SHP77 (cell line): ENCODE measurements at places on chromosomes 12 and 14.
A peak's percentile ranks its signal among the peaks of the same experiment; 100 is the strongest.

GRCh38 chr12:51028813-51029150 lies 2.6 kb upstream of the SLC11A2 start:
- DNase-seq = no peak

DNA sequence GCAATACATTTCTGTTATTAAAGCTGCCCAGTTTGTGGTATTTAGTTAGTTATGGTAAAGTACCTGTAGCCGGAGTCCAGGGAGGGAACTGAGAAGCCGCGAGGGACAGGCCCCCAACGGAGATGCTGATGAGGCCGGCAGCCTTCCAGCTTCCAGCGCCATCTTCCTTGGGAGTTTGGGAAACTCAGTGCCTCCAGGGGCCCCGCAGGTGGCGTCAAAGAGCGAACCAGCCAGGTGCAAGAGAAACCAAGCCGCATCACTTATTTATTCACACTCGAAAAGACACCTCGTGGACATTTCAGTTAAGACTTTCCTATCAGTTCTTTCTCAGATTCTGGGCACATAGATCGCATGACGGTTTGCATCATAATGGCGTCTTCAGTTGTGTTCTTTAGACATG lies 216.6 kb downstream of the GLT1D1 start:
- DNase-seq = no peak

DNA sequence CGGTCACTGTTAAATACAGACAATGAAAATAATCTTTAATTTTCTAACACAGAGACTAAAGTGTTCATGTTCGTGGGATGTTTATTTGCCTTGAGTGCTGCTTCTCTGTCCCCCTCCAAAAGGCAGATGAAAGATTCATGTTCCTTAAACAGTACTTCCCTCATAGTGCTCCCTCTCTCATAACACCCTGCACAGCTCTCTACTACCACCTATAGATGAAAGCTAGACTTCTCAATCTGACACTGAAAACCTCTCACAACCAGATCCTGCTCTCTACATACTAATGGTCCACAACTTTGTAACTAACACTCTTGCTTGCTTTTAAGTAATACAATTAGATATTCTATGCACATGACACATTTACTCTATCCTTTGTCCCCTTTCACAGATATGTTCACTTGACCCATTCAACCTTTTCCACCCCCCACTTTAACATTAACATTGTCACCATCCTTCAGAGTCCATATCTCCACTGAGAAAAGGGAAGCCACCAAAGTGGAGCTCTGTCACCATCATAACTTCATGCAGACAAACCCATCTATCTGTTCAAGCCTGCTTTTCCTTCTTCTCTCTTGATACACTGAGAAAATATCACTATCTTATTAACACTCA lies 266.4 kb upstream of the USP15 start:
- peak; percentile 10 for DNase-seq

DNA sequence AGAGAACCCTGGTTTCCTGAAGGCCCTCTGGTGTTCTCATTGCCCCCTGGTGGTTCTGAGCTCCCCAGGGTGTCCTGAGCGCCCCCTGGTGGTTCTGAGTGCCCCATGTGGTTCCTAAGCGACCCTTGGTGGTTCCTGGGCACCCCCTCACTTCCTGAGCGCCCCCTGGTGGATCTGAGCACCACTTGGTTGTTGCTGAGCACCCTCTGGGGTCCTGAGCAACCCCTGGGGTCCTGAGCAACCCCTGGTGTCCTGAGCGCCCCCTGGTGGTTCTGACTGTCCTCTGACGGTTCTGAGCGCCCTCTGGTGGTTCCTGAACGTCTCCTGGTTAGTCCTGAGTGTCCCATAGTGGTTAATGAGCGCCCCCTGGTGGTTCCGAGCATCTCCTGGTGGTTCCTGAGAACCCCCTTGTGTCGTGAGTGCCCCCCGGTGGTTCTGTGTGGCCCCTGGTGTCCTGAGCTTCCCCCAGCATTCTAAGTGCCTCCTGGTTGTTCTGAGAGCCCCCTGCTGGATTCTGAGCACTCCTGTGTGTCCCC lies 568.3 kb downstream of the TMEM121 start:
- no peak for DNase-seq

DNA sequence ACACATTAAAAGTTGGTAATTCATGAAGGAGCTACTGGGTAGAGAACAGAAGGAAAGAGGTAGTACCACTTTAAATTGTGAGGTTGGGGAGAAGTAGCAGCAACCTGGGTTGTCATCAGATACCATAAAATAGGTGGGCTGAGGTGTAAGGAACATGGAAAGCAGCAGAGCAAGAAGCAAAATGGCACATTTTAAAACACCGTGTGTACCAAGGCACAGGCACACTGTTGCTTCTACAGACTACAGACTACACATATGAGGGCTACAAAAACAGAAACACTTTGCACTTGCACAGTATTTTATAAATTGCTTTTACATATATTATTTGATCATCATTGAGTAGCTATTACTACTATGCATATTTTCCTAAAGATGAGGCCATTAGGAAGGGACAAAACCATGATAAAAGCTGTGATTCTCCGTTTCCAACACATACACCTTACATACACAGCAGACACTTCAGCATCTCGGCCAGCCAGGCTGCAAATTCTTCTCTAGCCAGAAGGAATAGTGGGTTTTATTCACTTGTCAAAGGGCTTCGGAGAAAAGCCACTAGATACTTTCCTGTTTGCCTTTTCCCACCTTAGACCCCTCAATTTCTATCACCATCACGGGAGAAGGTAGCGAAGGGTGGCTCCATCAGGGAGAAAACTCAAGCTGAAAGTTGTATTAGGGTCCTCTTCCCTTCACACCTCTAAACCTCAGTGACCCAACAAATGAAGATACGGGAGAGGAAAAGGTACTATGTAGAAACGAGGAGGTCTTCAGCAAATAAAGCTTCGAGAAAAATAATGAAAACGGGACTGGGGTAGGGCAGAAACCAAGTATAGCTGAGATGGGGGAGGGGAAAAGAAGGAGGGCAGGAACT lies 1.6 kb downstream of the PYM1 start:
- no peak for DNase-seq

GRCh38 chr14:34732802-34733201 lies 18.4 kb upstream of the CFL2 start:
- DNase-seq = no peak

- DNase-seq = peak; percentile 59
These were observed 239.1 kb downstream of the SSPN start for GRCh38 chr12:26434299-26435068.

DNA sequence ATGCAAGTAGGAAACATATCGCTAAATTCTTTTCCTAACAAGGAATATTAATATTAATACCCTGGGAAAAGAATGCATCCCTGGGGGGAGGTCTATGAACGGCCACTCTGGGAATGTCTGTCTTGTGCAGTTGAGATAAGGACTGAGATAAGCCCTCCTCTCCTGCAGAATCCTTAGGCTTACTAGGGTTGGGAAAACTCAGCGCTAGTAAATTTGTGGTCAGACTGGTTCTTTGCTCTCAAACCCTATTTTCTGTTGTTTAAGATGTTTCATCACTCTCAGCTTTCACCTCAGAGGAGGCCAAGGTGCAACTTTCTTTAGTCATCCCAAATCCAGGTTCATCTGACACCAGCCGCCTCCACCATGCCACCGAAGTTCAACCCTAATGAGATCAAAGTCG lies 11.2 kb upstream of the RESF1 start:
- DNase-seq = no peak

DNA sequence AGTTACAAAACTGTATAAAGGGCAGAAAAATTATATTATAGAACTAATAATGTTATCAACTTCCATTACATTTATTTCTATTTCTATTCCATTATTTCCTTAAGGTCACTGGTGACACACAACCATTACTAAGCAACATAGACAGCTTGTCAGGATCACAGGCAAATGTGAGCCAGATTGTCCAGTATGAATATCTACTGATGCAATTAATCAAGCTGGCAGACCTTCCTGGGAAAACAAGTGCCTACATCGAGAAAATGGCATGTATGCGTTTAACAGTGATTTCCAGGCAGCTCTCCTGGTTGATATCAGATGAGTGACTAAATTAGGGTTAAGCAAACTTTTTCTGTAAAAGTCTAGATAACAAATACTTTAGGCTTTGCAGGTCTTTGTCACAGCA lies 36.9 kb upstream of the TSPAN8 start:
- no peak for DNase-seq

GRCh38 chr14:71591929-71592328 lies 340.3 kb upstream of the RGS6 start:
- no peak for DNase-seq

DNA sequence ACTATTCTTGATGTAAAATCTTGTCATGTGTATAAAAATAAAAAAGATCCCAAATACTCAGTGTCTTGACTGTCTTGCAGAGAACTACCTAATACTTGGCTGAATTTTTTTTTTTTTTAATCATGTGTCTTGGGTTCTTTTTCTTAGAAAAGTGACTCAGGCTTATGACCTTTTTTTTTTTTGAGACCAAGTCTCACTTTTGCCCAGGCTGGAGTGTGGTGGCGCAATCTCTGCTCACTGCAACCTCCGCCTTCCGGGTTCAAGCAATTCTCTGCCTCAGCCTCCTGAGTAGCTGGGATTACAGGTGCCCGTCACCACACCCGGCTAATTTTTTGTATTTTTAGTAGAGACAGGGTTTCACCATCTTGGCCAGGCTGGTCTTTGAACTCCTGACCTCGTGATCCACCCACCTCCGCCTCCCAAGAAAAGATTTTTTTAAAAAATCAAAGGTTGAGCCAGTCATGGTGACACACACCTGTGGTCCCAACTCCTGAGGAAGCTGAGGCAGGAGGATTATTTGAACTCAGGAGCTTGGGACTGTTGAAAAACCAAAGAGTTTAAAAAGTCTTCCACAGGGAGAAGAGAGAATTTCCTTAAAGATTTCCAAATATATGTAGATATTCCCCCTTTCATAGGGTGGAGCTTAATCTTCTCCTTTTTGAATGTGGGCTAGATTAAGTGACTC lies 17.7 kb upstream of the TDG start:
- no peak for DNase-seq

GRCh38 chr14:61593330-61593729 lies 102.0 kb upstream of the HIF1A start:
- no peak for DNase-seq

GRCh38 chr14:32514681-32515080 lies 185.6 kb downstream of the AKAP6 start:
- no peak for DNase-seq

- no peak for DNase-seq
These were observed 28.7 kb downstream of the COX8C start for GRCh38 chr14:93375673-93376156.

- no peak for DNase-seq
These were observed 7.5 kb upstream of the SIVA1 start for GRCh38 chr14:104745431-104745830.

DNA sequence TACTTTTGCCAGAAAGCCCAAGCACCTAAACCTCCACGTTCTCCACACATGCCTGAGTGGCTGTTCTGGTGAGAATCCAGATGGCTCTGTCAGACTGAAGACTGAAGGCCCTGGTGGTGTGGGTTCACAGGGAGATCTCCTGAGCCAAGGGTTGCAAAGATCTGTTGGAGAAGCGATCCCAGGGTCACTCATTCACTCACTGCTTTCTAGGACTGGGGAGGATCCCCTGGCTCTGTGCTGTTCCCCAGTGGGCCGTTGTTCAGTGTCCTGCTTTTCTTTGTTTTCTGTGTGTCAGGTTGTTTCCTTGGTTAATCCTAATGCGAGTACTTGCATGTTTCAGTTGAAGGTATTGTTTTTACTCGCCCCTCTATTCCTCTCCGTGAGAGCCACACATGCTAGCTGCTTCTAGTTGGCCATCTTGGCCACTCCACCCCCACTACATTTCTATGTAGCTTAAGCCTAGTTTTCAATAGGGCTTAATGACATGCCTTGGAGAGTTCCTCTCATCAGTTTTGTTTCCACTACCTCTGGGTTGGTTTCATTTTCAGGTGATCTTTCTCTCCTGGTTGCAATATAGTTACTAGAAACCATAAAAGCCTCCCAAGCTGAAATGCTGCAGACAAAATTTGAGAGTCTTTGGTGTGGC lies 144.5 kb upstream of the SLC38A2 start:
- DNase-seq = no peak

- DNase-seq = no peak
These were observed 29.8 kb downstream of the CALM1 start for GRCh38 chr14:90426663-90427062.

GRCh38 chr12:3292677-3293412 lies 198.2 kb upstream of the PRMT8 start:
- DNase-seq = no peak

GRCh38 chr12:119797090-119797489 lies 80.0 kb downstream of the CIT start:
- no peak for DNase-seq

DNA sequence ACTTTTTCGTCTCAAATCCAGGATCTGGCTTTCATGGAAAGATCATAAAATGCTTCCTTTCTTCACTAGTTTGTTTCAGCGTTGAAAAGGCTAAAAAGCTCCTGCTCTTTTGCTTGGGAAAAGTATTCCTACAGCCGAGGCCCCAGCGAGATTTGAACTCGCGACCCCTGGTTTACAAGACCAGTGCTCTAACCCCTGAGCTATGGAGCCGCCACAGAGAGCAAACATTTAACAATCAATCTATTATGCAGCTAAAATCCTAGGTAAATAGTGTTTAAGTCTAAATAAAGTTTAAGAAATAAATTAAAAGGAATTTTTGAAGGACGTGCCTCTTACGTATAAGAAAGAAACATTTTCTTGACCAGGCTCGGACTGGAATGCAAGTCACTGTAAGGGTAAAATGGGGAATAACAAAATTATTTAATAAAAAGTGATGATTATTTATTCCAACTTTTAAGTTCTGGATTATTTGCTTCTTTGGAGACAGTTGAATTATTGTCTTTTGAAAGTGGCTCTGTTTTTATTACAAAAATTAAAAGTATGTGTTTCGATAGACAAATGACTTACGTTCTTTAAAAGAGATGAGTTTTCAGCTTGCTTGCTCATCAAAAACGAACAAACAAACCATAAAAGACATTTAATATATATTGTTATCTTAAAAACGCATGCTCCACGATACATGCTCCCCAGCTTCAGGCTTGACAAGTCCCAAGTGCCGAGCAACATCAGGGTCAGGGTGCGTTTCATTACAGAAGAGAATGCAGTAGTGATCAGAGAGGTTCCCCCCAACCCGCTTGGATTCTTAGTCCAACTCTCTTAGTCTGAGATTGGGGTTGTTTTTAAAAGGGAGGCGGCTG lies 10.2 kb downstream of the OR6S1 start:
- peak; percentile 37 for DNase-seq

- DNase-seq = no peak
These were observed 16.0 kb downstream of the EIF2B2 start for GRCh38 chr14:75018694-75019093.

- no peak for DNase-seq
These were observed 155.4 kb downstream of the C12orf75 start for GRCh38 chr12:105485921-105486320.

DNA sequence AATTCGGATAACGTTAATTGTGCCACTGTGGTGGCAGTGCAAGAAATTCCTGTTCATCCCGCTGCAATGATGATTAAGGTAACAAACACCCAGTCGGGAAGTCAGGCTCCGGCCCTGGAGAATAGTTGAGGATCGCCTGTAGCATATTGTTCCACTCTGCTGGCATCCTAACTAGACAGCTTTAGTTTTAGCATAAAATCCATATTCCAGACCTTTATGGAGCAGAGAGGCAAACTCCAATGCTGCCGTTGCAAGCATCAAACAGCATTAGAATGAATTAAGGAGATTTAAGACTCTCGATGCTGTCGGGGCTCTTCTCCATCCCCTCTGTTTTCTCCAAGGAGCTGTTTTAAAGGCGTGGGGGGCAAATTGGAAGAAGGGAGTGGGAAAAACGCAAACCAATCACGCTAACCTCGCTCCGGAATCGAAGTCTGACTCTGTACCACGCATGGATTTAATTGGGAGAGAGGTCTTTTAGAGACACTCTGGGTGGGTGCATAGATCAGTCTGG lies 660.4 kb downstream of the VRK1 start:
- no peak for DNase-seq

- no peak for DNase-seq
These were observed 664.9 kb downstream of the VRK1 start for GRCh38 chr14:97462081-97462480.
